ENCODE measurements at places on chromosomes 3 and 15.

DNA sequence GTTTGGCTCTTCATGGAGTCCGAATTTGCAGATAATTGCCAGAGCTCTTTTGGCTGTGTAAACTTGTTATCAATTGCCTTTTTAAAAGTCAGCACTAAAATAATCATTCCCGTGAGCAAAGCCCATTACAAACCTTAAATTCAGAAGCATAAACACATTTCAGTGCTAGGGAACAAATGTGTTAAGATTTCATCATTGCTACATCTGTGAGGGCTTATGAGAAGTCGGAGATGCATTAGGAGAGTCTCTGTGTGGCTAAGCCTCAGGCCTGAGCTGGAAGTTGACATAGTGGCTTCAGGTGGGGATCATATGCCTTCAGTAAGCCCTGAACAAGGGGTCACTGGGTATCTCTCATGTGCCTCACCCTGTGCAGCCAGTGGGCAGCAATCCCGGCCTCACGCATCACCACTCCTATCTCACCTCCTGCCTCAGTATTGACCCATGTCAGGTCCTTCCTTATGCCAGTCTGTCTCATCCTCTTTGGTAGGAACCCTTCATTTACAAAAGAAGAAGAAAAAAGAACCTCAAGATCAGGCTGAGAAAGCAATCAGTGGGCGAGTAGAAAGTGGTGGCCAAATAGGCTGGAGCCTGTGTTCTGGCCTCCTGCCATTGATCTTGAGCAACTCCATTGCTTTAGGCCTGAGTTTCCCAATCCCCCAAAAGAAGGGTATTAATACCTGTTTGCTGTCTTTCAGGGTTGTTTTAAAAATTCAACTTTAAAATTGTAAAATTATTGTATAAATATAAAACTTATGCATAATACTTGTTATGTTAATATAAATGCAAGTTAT is 233.5 kb downstream of the IL20RB start:
- DNase-seq = no peak

DNA sequence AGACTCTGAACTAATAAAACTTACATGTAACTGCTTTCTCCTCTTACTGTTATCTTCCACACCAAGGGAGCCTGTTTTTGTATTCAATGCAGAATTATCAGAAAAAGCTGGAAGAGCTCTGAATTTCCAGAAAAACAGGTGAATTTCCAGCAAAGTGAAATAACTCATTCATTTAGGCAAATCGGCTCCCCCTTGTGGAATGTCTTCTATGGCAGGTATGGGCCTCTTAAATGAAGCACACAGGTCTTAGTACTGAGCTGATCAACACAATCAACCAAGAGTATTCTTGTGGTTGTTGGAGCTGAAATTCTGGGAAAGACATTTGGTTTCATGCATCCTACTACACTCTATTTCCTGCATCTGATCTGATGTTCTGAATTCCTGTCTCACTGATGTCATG is 31.0 kb upstream of the PTPRG start:
- DNase-seq = peak; percentile 19

DNA sequence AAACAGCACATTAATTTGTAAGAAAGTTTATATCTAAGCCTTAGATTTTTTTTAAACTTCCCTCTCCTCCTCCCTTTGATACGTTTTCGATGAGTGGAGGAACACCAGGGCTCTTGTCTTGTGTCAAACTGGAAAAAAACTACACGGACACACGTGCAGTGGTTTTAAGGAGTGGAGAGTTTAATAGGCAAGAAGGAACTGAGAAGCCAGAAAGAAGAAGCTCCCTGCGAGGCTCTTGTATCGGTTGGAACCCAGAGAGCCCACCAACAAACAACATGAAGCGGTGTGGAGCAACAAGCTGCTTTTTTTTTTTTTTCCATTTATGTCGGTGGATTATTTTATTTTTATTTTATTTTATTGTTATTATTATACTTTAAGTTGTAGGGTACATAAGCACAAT is 18.6 kb downstream of the NDUFB4 start:
- no peak for DNase-seq

DNA sequence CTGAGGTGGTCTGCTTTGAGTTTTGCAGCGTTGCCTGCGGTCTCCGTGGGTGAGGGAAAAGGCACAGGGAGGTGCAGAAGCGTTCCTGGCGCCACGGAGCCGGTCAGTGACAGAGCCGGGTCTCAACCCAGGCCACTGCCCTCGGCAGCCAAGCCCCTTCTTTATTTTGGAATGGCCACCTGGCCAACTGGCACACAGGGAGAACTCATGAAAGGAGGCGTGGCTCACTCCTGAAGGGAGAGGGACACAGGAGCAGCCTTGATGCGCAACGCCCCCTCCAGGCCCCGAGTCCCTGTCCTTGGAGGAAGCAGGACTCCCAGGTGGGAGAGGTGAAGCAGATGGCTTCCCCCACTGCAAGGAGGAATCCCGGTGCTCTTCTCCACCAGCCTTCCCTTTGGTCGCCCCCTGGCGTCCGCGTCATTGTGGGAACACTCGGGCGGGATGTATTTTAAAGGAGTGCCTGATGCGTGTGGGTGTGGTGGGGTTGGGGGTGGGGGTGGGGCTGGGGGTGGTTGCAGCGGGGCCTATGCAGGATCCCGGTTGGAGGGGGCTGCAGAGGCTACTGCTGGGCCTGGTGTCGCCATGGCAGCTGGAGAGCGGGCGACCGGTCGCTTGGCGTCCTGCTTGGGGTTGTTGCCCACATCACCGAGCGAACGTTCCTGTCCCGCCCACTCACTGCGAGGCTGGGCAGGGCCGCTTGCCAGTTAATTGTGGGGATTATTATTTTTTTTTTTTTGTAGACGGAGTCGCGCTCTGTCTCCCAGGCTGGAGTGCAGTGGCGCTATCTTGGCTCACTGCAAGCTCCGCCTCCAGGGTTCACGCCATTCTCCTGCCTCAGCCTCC is 32.6 kb downstream of the APBA2 start:
- DNase-seq = peak; percentile 95

DNA sequence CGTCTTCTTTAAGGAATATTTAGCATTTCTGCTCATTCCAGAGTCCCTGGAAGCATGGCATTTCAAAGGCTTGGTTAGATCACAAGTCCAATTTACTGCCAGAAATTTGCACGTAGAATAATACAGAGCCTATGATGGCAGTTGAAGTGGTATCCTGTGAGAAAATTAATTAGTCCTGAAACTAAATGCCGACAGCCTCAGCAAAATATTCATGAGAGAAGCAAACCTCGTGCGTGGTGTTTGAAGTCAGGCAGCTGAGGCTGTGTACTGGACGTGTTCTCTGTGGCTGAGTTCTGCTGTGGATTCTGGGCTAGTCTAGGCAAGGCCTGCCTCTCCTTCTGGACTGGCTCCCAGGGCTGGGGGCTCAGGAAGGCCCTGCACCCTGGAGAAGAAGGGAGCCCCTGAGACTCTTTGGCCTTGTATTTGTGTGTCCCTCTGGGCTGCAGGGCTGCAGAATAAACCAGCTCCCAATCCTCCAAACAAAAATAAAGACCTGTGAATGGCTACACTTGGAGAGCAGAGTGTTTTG is 106.6 kb downstream of the APBA2 start:
- DNase-seq = no peak

GRCh38 chr3:172915911-172916514 is 165.5 kb downstream of the ECT2 start:
- no peak for DNase-seq

DNA sequence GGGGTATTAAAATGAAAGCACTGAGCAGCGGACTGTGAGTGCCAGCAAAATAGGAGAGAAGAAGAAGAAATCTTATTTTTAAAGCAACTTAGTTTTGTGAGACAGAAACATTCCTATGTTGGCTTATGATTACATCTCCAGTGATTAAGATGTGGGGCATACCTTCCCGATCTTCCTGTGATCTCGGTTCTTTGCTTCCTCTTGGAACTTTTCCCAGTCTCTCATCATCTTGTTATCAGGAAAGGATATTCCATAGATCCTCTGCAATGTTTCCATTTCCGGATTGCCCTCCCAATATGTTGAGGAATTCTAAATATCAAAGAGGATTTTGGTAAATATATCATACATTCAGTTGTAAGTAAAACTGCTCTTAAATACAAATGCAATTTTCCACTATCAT is 22.2 kb downstream of the TARS3 start:
- no peak for DNase-seq

GRCh38 chr3:12142476-12142875 is 16.2 kb downstream of the TIMP4 start:
- no peak for DNase-seq

GRCh38 chr3:70716832-70717231 is 404.4 kb upstream of the MDFIC2 start:
- DNase-seq = no peak

DNA sequence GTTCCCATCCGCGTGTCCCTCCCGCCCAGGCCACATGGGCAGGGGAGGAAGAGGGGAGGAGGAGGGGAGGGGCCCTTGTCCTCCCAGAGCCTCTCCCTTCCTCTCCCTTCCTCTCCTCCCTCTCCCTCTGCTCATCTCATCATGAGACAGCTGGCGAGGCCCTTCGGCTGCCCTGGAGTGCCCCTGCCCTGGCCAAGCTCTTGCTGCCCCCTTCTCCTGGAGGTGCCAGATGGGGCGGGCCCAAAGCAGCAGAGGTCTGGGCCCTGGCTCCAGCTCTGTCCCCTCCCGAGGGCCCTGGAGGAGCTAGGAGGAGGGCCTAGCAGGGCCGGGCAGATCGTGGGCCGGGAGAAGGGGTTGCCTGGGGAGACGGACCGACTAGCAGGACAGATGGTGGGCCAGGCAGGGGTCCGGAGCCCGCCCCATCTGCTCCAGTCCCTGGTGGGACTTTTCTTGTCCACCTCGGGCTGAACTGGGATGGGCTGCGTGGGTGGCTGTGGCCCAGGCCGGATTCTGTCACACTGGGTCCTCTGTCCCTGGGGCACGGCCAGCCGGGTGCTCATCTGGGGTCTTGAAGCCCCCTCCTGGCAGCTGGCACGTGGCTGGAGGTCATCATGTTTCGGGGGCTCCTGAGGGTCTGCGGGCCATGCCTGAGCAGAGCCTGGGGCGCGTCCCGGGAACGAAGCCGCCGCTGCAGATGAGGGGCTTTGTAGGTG is 183.4 kb downstream of the GOLGA6L6 start:
- peak; percentile 43 for DNase-seq

DNA sequence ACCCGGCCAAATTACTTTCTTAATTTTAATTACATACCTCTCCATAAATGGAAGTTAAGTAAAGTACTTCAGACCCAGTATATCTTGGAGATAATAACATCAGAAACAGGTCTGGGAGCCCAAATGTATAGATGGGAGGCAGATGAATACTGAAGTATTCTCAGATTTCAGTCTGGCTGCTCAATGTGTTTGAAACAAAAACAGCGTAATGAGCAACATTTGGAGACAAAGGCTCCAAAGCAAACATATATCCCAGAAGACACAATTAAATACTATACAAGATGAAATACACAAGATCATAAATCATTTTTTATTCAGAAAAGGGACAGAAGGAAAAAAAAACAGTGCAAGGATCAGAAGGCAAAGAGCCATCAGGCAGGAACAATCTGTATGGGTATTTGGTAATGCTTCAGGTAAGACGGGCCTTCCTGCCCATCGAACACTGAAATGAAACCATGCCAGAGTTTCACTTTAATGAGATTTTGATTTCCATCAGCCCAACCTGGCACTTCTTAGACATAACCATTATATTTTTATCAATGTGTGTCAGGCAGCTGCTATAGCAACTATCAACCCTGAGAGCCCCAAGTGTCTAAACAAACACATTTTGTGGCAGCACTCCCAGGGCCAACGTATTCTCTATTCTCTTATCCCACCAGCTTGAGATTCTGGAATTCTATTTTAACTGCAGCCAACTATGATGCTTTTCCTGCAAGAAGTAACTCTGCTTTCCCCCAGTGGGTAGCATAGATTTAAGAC is 210.8 kb downstream of the STT3B start:
- no peak for DNase-seq

- DNase-seq = no peak
Observed at GRCh38 chr3:5116538-5116937, 5.6 kb upstream of the ARL8B start.

DNA sequence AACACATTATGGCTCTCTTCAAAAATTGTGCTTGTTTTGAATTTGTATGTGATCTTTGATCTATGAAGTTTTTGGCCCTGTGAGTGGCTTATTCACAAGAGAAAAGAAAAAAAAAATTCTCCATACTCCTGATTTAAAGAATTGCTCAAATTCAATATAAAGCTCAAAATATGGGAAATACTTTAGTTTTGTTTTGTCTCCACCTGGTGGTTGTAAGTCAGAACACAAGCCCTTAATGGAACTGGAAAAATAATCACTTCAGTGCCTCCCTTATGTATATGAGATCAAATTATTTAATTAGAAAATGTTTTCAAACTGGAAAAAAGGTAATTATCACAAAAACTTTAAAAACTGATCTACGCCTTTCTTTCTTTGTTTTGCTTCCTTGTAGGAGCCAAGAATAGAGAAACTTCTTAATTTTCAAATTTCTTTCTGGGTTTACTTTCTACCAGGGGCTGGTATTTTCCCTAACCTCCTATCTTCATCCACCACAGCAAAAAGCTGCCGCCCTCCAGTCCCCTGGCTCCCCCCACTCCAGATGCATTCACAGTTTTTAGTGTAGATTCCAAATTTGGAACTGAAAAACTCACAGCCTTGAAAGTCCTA is 50.6 kb downstream of the SERP1 start:
- peak; percentile 41 for DNase-seq

DNA sequence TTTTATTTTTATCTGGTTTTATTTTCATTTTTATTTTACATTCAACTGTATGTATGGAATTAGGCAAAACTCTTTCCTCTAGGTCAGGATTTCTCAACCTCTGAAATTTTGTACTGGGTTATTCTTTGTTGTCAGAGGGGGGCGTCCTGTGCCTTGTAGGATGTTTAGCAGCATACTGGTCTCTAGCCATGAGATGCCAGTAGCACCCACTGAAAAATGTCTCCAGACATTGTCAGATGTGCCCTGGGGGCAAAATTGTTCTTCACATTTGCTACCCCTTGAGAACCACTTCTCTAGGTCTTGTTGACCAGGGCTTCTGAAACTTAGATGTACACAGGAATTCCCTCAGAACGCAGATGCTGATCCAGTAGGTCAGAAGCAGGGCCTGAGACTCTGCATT is 5.4 kb downstream of the CHRNA5 start:
- peak; percentile 36 for DNase-seq

GRCh38 chr3:157607826-157608405 is 104.7 kb upstream of the VEPH1 start:
- DNase-seq = no peak

DNA sequence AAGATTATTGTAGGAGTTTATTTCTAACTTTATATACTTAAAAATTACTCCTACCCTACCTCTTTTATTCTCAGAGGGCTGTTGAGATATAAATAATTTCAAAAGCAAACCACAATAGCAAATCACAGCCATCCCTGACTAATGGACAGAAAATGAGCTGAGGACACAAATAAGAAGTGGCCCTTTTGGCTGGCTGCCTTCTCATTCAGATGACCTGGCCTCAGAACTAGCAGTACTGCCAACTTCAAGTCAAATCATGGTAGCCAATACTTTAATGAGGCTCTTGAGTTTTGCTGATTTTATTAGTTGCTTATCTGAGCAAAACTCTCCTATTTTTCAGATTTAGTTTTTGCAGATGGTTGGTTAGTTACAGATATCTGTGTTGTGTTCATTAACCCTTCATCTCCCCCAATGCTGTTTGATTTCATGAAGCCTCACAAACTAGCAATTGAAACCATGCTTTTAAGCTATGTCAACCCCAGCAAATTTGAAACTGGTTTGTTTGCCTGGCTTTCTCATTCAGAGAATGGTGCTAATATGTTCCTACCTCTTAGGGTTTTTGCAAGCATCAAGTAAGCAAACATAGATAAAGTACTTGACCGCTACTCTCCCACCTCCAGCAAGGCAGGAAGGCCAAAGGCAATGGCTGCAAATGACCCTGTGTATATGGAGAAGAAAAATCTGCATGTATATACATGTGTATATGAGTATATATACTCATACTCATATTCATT is 73.4 kb upstream of the HACD2 start:
- no peak for DNase-seq
